ENCODE measurements at places on chromosomes 12 and 14.

- no peak for DNase-seq
These were observed 238.8 kb downstream of the DACT1 start for GRCh38 chr14:58876608-58877007.

DNA sequence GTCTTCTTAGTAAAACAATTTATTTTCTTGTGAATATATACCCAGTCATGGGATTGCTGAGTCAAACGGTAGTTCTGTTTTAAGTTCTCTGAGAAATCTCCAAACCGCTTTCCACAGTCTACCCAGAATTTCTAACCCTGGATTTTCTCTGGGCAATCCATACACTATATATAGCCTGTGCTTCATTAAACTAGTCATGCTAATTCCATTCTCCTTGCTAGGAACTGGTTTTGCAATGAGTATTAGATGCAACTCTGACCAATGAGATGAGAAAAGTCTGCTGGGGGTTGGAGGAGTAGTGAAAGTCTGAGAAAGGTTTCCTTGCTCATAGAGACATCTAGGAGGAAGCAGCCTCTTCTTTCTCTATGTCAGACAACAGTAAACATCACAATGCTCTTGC, 196.1 kb upstream of the CDKN3 start:
- DNase-seq = no peak

- DNase-seq = no peak
These were observed 57.8 kb upstream of the NAP1L1 start for GRCh38 chr12:76142305-76142704.

- no peak for DNase-seq
These were observed 12.3 kb upstream of the EPYC start for GRCh38 chr12:91017043-91017442.

DNA sequence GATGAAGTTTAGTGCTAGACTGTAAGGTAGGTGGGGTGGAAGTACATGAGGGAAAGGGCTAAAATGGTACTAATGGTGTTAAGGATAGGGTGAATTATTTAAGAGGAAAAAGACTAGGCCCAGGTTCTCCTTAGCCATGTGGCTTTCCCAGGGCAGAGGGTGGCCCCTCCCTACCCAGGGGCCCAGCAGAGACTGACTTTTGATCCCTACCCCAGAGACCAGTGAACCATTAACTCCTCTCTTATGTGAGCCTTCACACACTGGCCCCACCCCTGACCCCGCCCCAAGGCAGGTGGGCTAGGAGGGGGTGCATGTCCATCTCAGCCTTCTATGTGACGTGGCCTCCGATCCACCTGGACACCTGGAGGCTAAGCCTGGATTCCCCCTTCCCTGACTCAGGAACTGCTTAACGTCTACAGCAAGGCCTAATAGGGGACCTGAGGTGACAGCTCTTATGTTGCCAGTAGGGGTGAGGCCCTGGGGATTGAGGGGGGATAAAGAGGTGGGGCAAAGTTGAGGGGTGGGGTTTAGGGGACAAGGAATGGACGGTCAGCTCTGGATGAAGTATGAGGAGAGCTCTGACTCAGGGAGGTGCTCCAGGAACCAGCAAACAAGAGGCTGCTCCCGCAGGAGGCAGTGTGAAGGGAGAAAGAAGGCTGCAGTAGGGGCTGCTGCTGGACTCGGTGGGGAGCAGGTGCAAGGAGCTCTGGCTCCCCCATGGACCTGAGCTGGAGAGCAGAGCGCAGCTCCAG, 757 bp downstream of the SLC39A5 start:
- DNase-seq = no peak

- no peak for DNase-seq
These were observed 12.4 kb upstream of the SIX1 start for GRCh38 chr14:60661721-60662120.

DNA sequence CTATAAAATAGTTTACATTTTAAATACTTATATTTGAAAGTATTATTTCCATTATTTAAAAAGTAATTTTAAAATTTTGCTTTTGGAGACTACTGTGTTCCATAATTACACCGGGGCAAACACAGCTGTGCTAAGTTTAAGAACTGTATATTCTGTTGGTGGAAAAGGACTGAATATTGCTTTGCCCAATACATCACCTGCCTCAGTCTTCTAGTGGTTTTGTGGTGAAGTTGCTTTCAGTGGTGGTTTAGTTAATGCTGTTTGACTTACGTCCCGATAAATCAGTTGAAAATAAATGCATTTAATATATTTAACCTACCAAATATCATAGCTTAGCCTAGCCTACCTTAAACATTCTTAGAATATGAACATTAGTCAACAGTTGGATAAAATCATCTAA, 23.4 kb downstream of the FBXO34 start:
- DNase-seq = no peak

- DNase-seq = no peak
These were observed 9.9 kb downstream of the AJUBA start for GRCh38 chr14:22972313-22972930.

GRCh38 chr14:88143810-88144209, 138.9 kb downstream of the GPR65 start:
- DNase-seq = no peak

GRCh38 chr14:61596990-61597389, 98.3 kb upstream of the HIF1A start:
- no peak for DNase-seq

DNA sequence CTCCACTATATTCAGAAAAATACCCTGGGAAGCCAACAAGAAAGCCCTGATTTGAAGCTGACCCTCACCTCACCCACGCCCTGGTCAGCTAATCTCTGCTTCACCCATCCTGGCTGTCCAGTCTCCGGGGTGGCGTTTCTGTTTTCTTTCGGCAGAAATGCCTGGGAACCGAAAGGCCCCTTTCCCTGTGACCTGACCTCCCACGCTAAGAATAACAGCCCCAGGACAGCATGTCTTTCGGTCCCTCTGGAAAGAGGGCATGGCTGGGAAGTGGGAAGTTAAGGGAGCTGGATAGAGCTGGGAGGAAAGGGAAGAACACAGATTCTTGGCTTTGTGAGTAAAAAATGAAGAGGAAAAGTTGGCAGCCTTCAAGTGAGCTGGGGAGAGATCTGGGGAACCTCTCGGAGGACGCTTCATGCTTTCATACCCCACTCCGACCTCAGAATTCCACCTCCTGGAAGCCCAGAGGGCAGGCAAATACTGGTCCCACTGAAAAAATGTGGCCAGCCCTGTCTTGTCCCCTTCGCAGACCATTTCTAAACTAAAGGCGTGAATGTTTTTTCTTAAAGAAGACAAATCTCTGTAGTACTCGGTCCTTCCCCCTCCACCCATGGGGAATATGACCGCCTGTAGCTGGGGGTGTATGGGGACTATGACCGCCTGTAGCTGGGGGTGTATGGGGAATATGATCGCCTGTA, 163.0 kb upstream of the FKBP4 start:
- no peak for DNase-seq

DNA sequence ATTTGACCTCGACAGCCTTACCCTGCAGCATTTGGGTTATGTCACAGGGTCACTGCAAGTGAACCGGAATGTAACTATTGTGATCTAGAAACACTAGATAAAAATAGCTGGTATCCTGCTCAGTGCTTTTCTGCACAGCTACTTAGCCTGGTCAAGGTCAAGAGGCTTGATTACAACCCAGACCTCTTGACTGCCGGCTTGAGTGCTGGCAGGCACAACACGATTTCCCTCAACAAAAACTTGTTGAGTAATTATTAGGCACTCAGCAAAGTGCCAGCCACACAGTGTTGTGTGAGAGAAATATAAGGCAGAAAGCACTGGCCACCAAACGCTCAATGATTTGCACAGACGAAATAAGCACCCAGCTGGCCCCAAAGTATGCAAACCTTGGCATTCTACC, 156.7 kb downstream of the NUAK1 start:
- DNase-seq = no peak

GRCh38 chr12:95178136-95178535, 39.1 kb downstream of the FGD6 start:
- DNase-seq = no peak

Measured in stimulated activated CD4-positive, alpha-beta T cell treated with anti-CD3 and anti-CD28 coated beads, TNF-alpha, amount 100 ng/mL, for 24 hours (primary cell).